ENCODE measurements at places on chromosomes 3 and 15.

GRCh38 chr15:72859017-72859756, 75.6 kb upstream of the ADPGK start:
- DNase-seq = no peak

DNA sequence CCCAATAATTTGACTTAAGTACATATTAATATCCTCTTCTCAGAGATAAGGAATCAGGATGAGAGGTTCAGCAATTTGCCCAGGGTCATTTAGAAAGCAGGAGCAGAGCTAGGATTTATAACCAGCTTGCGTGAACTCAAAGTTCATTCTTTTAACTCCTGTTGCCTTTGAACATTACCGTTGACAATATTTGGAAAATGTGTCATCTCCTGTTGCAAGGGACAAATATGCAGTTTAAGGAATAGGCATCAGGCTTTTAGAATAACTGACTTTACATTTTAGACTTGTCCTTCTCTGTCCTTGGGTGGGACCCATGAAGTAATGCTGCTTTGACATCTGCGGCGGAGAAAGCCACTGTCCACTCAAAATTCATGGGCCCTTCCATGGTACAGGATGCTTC, 252.2 kb upstream of the RGMA start:
- DNase-seq = no peak

DNA sequence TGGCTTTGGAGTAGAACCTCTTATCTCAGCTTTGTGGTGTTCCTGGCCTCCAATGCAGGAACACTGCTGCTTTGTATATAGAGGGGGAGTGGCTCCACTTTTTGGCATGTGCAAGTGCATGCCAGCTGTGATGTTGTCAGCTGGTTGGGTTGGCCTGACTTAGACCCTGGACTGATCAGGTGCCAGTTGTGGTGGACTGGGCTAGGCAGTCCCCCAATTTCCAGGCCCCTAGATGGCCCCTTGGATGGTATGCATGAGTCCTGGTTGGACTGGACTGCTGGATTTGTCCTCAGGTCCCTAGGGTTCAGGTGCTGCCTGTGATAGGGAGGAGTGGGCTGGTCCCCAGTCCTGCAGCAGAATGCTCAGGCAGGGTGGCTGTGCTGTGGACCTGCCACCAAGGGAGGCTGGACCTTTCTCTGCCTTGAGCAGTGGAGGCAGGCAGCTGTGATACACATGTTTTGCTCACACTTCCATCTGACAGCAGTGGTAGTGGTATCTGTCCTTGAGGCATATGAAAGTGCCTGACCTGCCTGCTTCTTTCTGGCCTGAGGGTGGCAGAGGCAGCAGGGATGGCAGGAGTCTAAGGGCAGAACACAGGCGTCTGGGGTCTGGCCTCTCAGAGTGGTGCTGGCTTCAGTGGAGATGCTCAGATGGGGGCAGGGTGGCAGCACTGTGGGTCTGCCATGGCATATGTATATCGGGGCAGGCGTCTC, 74.8 kb downstream of the STXBP5L start:
- no peak for DNase-seq

GRCh38 chr3:10224794-10225665, 23.2 kb upstream of the TATDN2 start:
- peak; percentile 22 for DNase-seq

DNA sequence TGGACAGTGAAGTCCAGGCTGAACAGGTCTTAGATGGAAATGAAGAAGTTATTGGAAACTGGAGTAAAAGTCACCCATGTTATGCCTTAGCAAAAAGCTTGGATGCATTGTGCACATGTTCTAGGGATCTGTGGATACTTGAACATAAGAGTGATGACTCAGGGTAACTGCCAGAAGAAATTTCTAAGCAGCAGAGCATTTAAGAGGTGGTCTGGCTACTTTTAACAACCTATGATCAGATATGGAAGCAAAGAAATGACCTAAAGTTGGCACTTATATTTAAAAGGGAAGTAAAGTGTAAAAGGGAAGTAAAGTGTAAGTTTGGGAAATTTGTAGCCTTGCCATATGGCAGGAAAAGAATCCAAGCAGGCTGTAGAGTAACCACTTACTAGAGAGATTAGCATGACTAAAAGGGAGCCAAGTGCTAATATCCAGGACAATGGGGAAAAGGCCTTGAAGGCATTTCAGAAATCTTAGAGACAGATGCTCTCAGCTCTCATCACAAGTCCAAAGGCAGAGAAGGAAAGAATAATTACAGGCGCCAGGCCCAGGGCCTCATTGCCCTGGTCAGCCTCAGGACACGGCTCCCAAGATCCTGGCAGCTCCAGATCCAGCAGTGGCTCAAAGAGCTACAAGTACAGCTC, 73.9 kb upstream of the KCNH8 start:
- DNase-seq = no peak

DNA sequence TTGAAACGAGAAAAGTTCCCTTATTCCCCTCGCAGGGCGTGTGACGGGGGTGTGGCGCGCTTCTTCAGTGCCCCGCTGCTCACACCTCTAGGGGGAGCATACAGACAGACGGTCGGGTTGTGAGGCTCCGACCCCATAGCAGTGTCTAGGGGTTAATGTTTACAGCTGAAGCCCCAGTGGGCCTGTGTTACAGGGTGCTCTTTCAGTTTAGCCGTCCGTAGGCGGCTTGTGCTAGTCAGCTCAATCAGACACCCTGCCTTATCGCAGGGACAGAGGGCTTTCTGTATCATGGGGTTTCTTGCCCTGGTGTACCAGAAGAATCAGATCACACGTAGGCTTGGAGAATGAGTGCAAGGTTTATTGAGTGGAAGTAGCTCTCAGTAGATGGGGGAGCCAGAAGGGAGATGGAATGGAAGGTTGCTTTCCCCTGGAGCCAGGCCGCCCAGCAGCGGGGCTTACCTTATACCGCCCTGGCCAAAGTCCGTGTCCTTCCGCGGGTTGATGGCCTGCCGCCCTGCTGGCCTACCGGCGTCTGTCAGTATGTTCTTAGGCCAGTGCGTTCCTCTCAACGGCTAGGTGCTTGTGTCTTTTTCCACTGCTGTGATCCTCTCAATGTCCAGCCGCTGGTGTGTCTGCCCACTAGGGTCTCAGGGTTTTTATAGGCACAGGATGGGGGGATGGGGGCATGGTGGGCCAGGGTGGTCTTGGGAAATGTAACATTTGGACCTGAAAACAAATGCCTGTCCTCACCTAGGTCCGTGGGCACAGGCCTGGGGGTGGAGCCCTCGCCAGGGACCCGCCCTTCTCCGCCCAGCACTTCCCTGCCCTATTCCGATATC, 32.2 kb upstream of the ACP3 start:
- DNase-seq = no peak

DNA sequence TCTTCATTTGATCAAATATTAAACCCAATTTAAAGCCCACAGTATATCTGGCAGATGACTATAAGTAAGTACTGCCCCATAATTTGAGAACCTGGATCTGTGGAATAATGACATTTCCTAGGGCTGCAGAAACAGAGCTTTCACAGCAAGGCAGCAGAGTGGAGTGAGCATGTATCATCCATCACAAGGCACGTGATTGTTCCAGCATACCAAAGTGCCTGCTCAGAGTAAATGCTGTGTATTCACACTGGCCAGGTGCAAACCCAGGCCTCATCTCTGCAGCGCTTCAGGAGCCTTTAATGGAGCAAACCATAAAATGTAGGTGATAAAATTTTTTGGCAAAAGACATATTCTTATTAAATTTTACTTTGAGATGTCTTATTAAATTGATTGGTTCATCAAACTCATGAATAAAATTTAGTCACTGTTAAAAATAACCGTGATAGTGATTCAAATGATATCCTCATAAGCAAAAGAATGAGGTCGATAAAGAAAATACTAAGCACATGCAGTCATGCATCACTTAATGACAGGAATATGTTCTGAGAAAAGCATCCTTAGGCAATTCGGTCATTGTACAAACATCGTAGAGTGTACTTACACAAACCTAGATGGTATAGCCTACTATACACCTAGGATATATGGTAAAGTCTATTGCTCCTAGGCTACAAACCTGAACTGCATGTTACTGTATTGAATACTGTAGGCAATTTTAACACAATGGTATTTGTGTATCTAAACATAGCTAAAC, 99.3 kb upstream of the SLC24A5 start:
- DNase-seq = no peak

GRCh38 chr3:66983101-66983500, 15.0 kb upstream of the KBTBD8 start:
- no peak for DNase-seq

DNA sequence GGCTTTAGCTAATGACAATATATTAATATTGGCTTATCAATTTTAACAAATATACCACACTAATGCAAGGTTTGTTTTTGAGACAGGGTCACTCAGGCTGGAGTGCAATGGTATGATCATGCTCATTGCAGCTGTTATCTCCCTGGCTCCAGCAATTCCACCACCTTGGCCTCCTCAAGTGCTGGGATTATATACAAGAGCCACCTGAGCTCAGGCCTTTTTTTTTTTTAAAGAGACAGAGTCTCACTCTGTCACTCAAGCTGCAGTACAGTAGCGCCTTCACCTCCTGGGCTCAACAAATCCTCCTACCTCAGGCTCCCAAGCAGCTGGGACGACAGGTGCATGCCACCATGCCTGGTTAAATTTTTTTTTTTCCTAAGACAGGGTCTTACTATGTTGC, 11.7 kb downstream of the DLG1 start:
- DNase-seq = no peak

DNA sequence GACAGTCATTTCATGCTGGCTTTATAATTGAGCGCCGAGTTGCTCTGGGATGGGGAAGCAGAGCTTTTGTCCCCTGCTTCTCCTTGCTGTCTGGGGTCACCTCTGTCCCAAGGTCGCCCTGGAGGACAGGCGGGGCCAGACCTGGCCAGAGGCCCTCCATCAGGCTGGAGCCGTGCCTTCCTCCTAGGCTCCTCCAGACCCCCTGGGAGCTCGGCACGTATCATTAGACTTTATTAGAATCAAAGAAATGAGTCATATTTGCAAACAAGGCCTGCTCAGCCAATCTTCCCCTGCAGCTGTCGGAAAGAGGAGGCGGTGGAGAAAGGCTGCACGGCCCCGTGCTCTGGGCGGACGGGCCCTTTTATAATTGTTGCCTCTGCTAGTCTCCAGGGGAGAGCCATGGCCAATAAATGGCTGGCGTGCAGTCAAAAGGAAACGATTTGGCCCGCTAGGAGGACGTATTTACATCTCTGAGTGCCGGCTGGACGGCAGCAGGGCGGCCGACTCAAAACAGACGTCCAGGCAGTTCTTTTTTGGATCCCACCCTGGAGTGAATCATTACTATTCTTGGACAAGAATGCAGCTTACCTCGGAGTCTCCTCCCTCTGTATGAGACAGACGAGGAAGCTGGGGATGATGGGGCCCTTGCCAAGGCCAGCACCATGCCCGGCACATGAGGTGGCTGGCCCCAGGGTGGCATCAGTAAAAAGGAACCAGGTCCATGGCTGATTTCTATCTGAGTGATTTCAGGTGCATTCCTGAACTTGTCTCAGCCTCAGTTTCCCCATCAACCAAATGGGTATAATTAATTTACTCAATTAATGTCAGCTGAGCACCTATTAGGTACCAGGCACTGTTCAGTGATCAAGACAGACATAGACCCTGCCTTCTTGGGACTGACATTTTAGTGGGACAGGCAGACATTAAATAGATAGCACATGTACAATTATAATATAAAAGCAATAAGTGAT, 50.6 kb downstream of the SLC6A6 start:
- DNase-seq = no peak

DNA sequence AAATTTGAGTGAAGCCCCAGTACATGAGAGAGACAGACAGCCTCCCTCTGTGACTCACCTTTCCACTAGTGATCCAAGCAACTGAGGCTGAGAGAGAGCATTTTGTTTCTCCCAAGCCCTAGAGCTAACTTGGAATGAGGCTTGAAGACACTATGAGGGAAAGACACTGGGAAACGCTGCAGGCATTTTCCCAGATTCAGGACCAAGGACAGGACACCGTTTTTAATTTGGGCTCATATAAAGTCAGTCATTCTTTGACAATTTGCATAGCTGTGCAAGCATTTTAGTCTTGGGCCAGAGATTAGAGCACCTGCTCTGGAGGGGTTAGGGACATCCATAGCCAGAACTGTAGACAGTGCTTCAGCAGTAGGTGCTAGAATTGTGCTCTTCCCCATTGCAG, 249.0 kb downstream of the AGBL1 start:
- no peak for DNase-seq

DNA sequence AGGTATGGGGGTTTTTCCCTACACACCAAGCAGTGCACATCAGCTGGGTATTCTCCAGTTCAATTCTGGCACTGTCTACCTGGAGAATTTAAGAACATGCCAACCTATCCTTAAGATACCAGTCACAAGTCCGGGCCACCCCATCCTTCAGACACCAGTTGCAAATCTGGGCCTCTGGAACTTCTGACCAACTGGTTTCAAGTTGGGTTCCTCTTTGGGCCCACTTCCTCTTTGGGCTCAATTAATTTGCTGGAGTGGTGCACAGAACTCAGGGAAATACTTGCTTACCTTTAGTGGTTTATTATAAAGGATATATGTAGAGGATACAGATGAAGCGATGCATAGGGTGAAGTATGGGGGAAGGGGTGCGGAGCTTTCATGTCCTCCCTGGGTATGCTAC, 25.3 kb downstream of the GLCE start:
- no peak for DNase-seq

DNA sequence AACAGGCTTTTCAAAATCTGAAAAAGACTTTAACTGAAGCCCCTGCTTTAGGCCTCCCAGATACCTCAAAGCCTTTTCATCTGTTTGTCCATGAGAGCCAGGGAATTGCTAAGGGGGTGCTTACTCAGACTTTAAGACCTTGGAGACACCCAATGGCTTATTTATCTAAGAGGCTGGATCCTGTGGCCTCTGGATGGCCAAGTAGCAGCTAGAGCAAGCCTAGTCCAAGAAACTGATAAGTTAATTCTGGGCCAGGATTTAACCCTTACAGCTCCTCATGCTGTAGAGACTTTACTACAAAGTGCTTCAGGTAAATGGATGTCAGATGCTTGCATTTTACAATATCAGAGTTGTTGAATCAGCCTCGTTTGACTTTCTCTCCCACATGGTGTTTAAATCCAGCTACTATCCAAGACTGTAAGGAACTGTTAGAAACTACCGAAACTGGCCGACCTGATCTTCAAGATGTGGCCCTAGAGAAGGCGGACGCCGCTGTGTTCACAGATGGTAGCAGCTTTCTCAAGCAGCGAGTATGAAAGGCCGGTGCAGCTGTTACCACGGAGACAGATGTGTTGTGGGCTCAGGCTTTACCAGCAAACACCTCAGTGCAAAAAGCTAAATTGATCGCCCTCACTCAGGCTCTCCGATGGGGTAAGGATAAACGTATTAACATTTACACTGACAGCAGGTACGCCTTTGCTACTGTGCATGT, 3.3 kb downstream of the DET1 start:
- no peak for DNase-seq

DNA sequence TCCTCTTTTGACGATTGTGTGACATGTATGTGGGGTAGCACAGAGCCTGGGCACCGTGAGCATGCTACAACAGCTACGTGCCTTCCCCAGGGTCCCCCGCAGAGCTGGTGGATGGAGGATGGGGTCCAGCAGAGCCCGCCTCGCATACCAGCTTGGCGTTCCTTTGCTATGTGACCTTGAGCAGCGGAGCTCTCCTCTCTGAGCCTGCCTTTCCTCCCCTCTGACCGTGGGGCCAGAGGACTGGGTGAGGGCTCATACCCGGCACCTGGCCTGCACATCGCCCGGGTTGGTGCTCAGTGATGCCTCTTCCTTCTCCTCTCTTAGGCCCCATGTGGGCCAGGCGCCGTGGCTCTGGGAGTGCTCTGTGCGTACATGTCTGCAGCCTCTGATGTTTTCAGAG, 73.4 kb downstream of the FBLN2 start:
- no peak for DNase-seq

GRCh38 chr3:184045995-184046394, 6.9 kb upstream of the HTR3C start:
- DNase-seq = no peak

- no peak for DNase-seq
Observed at GRCh38 chr15:34714476-34715121, 40.2 kb downstream of the GJD2 start.

Measured in GF-D8 (cell line).